ENCODE measurements at places on chromosomes 16 and 17.

DNA sequence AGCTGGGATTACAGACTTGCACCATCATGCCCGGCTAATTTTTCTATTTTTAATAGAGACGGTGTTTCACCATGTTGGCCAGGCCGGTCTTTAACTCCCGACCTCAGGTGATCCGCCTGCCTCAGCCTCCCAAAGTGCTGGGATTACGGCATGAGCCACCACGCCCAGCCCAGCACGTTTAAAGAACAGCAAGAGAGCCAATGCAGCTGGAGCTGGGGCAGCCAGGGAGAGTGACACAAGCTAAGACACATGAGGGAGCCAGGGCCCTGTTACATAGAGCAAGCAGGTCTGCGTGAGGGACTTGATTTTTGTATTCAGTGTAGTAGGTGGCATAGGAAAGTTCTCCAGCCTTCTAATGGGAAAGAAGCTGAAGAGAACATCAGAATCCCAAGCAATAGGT, 21.7 kb upstream of the GOSR2 start:
- no peak overlapping the region for H3K4me3 ChIP-seq
- H3K4me1 ChIP-seq = peaks cover 3% of the 10 kb centered on the region
- H3K36me3 ChIP-seq = no peaks in the 10 kb centered on the region

DNA sequence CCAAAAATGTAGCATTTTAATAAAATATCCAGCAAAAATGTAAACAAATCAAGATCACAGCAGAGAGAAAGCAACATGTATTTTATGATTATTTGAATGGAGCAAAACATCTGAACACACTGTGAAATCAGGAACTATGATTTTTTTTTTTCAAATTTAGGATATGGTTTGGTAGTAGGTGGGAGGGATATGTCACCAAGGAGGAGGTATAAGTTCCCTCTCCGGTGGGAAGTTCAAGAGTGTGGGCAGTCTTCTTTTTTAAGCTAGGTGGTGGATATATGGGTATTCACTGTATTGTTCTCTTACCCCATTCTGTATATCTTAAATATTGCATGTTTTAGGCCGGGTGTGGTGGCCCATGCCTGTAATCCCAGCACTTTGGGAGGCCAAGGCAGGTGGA, 10.2 kb downstream of the CDR2 start:
- no peak for DNase-seq
- no peaks in the 10 kb centered on the region for H3K27me3 ChIP-seq
- H3K4me3 ChIP-seq = no peak overlapping the region
- no peak overlapping the region for H3K27ac ChIP-seq
- H3K36me3 ChIP-seq = peaks cover 27% of the 10 kb centered on the region
- peaks cover 6% of the 10 kb centered on the region for H3K4me1 ChIP-seq

DNA sequence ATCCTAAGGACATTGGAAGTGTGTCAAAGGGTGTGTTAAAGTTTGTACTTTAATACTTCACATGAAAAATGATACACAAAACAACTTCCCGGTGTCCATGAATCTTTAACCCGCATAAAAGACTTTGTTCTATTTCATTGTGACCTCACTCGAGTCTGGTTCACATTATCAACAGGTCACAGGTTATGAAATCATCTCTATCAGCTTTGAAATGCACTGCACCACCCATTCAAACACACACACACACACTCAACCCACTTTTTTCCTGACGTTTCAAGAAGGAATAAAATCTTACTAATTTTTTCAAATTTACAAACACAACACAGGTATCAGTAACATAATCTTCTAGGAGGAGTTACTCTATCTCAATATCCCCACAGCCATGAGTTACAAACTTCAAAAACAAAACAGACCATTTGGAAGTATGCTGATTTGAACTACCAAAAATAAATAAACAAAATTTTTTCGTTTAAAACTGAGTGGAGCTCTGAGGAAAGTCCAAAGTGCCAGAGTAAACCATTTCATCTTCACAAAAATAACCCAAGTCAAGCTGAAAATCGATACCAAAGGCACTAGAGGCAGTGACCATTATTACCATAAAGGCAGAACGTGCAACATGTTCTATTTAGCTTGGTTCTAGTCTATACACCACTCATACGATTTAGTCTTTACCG, 2.7 kb downstream of the ACOX1 start:
- H3K27ac ChIP-seq = peak overlapping the region; percentile 75
- no peaks in the 10 kb centered on the region for H3K27me3 ChIP-seq
- peaks cover 37% of the 10 kb centered on the region for H3K36me3 ChIP-seq
- peaks cover 94% of the 10 kb centered on the region for H3K4me1 ChIP-seq

DNA sequence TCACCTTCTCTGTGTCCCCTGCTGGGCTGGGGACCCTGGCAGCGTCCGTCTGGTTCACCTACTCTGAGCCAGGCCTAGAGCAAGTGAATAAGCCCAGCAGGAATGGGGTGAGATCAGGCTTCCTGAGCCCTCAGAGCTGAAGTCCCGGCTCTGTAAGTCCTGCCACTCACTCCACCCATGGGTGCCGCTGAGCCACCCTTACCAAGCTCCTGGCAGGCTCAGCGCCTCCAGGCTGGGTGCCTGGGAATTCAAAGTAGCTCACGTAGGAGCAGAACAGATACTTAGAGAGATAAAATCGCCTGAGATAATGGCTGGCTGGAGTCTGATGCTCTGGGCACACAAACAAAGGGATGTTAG, 9.8 kb upstream of the LASP1NB start:
- DNase-seq = no peak
- no peaks in the 10 kb centered on the region for H3K27me3 ChIP-seq
- H3K4me1 ChIP-seq = peaks cover 73% of the 10 kb centered on the region
